H7 (cell line): ENCODE measurements at places on chromosomes 6 and 20. TPM values are rescaled to one million over a fixed set of nuclear protein-coding genes. Genes with fewer than 3 reads are reported as not detected.

GRCh38 chr6:150740453-150740852 is 125.0 kb upstream of the MTHFD1L start:
- no peak for DNase-seq

SYNGAP1 gene
- 8.3 and 13.4 TPM in 2 replicates for total RNA-seq

- no peak for DNase-seq
These were observed 256.4 kb downstream of the GMPR start for GRCh38 chr6:16494793-16495192.

DNA sequence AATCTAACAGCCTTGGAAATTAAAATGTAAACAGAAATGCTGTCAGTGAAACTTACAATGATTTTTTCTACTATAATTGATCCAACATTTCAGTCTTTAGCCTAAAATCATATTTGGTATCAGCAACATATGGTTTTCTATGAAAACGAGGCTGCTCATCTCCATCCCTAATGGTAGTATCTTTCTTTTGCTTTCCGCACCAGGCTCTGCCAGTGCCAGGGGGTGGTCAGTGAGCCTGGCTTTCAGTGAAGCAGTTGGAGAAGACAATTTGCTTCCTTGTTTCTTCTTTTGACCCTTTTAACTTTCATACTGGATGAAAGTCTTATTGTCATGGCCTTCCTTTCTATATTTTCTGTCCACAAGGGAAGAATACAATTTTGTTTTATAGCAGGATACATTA is 258.4 kb downstream of the ARID1B start:
- DNase-seq = no peak

GSTA3 gene
- not detected in 2 replicates for total RNA-seq

DNA sequence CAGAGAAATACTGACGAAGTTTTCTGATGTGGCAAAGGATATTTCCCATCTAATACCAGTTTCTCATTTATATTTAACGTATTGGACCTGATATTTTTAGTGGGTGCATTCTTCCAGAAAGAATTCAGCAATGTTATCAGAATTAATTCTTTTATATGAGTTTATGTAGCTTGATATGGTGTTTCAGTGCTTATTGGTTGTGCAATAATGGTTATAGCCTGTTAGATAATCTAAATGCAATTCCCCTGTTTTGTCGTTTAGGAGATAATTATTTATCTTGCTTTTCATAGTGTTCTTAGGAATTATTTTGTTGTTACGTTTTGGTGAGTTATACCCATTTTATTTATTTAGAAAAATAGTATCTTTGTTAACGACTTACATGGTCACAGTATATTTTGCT is 51.4 kb upstream of the TMEM181 start:
- DNase-seq = no peak

DNA sequence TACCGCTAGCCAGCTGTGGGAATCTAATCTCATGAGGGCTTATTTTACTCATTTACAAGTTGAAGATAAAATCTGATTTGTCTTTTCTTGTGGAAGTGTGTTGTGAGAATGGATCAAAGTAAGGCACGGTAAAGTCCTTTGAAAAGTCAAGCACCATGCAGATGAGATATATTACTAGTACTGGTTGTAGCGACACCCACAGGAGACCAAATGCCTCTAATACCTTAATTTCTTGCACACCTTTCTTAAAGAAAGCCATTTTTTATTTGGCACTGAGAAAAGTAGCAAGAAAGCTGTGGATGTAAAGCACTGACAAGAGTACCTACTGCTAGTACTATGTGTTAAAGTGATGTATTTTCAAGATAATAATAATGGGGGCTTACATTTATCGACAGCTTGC is 191.0 kb upstream of the MMS22L start:
- no peak for DNase-seq

OPRL1 gene
- total RNA-seq = 2.4 and 4.4 TPM in 2 replicates

CST2 gene
- total RNA-seq = not detected in 2 replicates

ASXL1 gene
- 12.5 and 14.3 TPM in 2 replicates for total RNA-seq

DNA sequence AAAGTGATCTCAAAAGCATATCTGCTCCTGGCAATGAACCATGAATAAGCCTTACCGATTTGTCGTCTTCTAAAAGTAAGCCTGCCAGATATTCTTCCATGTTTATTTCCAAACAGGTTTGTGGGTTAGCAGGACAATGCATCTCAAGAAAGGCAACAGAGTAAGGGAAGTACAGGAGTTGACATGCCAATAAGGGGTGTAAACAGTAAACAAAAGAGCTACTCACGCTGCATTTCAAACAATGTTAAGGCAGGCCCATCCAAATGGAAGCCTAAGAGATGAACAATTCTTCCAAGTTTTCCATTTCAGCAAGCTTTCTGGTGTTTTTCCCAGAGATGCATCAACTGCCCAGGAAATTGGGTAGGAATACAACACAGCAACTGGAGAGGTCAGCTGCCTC is 27.8 kb upstream of the CRIP3 start:
- no peak for DNase-seq

SLC35D3 gene
- total RNA-seq = 0.42 and 0.63 TPM in 2 replicates

DNA sequence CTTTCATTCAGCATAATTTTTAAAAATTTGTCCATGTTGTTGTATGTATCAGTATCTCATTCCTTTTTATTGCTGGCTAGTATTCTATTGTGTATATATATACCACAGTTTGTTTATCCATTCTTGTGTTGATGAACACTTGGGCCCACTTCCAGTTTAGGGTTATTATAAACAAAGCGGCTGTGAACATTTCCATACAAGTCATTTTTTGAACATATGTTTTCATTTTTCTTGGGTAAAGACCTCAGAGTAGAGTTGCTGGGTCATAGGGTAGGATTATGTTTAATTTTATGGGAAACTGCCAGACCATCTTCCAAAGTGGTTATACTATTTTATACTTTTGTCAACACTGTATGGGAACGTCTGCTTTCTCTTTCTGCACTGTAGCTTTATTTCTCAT is 55.3 kb downstream of the RBM24 start:
- no peak for DNase-seq

GRCh38 chr6:15020119-15020770 is 225.6 kb upstream of the JARID2 start:
- DNase-seq = no peak

GRCh38 chr6:48986105-48986504 is 476.9 kb downstream of the MMUT start:
- DNase-seq = no peak

TENT5A gene
- 1.5 and 2.9 TPM in 2 replicates for total RNA-seq

DEFB124 gene
- total RNA-seq = not detected in 2 replicates

DNA sequence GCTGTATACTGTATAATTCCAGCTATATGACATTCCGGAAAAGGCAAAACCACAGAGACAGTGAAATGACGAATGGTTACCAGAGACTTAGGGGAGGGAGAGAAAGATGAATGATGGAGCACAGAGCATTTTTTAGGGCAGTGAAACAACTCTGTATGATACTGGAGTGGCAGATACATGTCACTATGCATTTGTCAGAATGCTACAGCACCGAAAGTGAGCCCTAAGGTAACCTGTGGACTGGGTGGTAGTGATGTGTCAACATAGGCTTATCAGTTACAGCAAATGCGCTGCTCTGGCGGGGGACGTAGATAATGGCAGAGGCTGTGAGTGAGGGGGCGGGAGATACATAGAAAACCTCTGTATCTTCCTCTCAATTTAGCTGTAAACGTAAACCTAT is 201.3 kb upstream of the SSTR4 start:
- no peak for DNase-seq

DNA sequence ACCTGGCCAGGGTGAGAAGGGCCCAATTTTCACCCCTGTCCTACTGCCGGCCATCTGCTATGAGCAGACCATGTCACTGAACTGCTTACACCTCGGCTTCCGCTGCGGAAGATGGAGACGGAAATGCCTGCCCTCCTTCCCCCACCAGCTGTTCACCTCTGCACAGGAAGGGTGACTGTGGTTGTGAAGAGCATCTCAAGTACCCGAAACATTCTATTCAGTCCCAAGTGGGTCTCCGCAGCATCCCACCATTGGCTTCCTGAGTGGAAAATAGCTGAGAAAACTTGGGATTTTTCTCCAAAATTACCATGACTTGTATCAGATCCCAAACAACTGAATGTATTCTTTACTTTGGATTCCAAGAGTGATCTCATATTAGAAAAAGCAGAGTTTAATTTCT is 16.1 kb downstream of the DOK5 start:
- no peak for DNase-seq

DNA sequence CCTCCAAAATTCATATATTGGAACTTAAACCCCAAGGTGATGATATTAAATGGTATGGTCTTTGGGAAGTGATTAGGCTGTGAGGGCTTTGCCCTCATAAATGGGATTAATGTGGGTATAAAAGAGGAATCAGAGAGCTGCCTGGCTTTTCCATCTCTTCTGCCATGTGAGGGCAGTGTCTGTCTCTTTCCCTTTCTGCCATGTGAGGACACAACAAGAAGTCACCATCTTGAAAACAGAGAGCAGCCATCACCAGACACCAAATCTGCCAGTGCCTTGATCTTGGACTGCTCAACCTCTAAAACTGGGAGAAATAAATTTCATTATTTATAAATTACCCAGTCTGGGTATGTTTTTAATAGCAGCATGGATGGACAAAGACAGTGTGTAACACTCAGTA is 263.0 kb downstream of the PAX1 start:
- DNase-seq = no peak

RSPH9 gene
- total RNA-seq = 0.07 TPM in 1 of 2 replicates, not detected in the other

GRCh38 chr6:10598084-10598960 is 77.2 kb downstream of the GCNT2 start:
- no peak for DNase-seq

- no peak for DNase-seq
These were observed 255.9 kb downstream of the SYNE1 start for GRCh38 chr6:152380993-152381898.

GRCh38 chr20:26208296-26209091 is 511.8 kb upstream of the ZNF337 start:
- peak; percentile 77 for DNase-seq

DNA sequence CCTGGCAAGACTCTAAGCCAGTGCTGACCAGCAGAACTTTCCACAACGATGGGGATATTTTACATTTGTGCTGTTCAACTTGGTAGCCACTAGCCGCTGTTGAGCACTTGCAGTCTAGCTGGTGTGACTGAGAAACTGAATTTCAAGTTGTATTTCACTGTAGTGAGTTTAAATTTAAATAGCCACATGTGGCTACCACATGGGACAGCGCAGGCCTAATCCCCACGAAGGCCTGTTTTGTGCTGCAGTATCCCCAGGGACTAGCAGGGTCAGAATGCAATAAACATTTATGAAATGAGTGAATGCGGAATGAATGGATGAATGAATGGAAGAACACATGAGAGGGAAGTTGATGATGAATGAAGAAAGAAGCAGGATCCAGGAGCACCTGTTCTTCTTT is 115.8 kb downstream of the TRERF1 start:
- no peak for DNase-seq

- DNase-seq = no peak
These were observed 4.7 kb upstream of the SLC17A4 start for GRCh38 chr6:25749837-25750236.

OGFRL1 gene
- 4.2 and 4.9 TPM in 2 replicates for total RNA-seq

GRCh38 chr6:35050757-35051330 is 90.3 kb downstream of the TCP11 start:
- no peak for DNase-seq

- DNase-seq = no peak
These were observed 11.3 kb upstream of the AFDN start for GRCh38 chr6:167815296-167815980.

GRCh38 chr6:45666846-45667245 is 289.1 kb upstream of the SUPT3H start:
- no peak for DNase-seq

GRCh38 chr20:2698912-2699311 is 6.3 kb downstream of the EBF4 start:
- peak; percentile 22 for DNase-seq

DNA sequence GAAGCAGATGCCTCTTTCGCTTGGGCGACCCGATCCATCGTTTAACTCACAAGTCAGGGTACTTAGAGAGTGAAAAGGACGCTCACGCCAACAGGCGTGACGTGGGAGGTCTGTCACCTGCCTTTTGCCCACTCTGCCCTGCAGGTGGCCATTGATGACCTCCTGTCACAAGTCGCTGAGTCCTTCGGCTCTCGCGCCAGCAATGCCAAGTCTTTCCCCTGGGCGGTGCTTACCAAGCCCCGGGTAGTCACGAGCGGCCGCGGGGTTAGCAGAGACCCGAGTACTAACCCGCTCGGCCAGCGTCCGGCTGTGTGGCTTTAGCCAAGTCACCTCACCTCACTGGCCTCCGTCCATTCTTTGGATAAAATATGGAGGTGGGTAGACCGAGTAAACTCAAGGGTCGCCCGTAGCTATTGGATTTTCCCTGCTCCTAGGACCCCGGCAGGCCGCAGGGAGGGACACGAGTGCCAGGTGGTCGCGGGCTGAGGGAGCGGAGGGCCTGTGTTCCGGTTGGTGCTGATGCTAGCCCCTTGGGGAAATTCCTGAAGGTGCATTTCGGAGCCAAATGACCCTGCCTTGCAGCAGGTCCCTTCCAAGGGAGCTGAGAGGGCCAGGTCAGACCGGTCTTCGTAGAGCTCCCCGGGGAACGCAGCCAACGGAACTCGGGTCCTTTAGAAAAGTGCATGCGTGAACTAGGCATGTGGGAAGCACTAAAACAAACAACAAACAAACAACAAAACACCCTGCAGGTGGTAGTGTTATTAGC is 668 bp downstream of the PKIB start:
- DNase-seq = peak; percentile 70

LAMA2 gene
- 2.2 and 2.8 TPM in 2 replicates for total RNA-seq

GRCh38 chr6:38640216-38640909 is 634 bp upstream of the BTBD9 start:
- DNase-seq = no peak

DNA sequence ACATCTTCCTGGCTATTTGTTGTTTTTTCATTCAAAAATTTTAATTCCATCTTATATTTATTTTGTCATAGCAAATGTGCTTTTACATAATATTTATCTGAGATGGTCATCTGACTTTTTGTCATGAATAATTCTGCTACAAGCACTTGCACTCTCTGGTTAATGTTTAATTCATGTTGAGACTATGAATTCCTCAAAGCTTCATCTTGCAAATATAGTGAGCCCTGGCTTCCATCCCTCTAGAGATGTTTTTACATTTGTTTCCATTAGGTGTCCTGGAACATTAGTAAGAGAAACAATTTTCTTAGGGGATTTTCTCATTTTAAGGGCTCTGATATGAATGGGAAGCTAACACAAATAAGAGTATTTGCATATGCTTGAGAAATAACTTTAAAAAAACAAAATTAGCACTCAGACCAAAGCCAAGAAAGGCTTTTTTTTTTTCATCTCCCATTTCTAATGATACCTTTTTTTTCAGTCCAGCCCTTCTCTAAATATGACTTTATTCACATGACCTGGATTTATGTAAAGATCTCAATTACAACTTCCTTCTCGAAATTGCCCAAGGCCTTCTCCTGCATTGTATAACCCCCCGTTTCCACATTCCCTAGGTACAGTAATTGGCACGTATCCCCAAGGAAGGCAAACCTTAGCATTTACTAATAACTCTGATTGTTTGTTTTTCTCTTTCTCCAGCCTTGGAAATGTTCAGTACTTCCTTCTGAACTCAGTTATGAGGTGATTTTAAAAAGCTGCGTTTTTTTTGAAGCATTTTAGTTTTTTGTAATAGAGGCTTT is 797.0 kb upstream of the GJE1 start:
- no peak for DNase-seq
